ENCODE measurements at places on chromosomes 5 and 9.

- DNase-seq, result no peak
Measured at GRCh38 chr5:92467695-92468094, 1084.6 kb upstream of the ARRDC3 start.

- DNase-seq, result no peak
Measured at GRCh38 chr9:93093127-93093876, 2.7 kb upstream of the CARD19 start.

- no peak for DNase-seq
Measured at GRCh38 chr9:124480621-124480981, 26.6 kb downstream of the NR5A1 start.

GRCh38 chr9:78132701-78133058 lies 101.1 kb upstream of the GNAQ start:
- DNase-seq, result no peak

GRCh38 chr9:92517046-92517445 lies 18.7 kb downstream of the ECM2 start:
- no peak for DNase-seq

DNA sequence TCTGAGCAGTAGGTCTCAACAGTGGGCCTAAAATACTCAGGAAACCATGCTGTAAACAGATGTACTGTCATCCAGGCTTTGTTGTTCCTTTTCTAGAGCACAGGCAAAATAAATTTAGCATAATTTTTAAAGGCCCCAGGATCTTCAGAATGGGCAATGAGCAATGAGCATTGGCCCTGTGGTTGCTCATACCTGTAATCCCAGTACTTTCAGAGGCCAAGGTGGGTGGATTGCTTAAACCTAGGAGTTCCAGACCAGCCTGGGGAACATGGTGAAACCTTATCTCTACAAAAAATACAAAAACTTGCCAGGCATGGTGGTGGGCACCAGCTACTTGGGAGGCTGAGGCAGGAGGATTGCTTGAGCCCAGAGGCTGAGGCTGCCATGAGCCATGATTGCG lies 13.5 kb upstream of the PCBD2 start:
- no peak for DNase-seq

DNA sequence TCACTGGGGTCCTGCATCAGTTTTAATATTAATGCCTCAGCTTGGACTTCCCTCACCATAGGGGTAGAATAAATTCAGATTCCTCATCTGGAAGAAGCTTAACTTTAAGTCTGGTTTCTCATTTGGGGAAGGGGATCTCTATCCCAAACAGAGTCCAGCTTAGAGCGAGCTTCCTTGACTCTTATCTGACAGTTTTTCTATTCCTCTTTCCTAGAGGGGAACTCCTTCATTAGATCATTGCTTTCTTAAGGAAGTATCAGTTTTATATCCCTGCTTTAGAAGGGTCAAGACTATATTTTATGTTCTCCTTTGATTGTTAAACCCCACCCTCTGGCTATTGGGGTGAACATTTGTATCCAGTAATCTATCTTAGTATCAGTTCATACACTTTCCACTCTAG lies 24.2 kb upstream of the CDC42SE2 start:
- DNase-seq, result no peak

DNA sequence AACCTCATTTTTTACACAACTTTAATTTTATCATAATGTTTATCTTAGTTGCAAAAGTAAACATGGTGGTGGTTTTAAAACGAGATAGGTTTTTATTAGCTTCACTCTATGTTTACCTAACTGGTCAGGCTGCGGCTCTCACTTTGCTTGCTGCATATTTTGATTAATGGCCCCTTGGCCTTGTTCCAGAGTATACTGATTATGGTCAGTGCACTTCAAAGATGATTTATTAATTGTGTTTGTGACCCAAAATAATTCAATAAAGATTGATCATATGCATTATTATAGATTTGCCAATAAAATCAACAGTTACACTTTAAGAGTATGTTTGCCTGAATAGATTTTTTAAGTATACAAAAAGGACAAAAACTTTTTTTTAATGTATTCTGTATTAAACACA lies 188.0 kb downstream of the XRCC4 start:
- no peak for DNase-seq

DNA sequence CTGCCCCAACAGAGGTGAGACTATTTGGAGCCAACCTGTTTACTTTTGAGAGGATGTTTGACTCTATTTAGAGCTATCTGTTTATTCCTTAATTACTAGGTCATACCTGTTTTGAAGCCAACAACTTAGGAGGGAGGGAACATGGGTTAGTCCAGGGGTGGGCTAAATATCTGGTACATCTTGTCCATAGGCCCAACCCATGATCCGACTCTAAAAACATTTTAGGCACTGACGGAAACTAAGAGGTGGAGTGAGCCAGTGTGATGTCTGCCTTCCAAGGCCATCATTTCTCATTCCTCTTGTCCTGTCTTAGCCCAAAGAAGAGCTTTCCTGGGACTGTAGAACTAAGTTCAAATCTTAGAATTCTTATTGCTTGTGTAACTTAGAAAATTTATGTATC lies 8.4 kb downstream of the SPINK5 start:
- DNase-seq, result no peak

Data from esophagus squamous epithelium (tissue), 5 donors.